Stimulated activated CD4-positive, alpha-beta T cell treated with anti-CD3 and anti-CD28 coated beads, Interleukin-12 subunit alpha, Interleukin-12 subunit beta, amount 100 ng/mL, for 4 hours (primary cell): ENCODE measurements at places on chromosomes 2 and 18.

DNA sequence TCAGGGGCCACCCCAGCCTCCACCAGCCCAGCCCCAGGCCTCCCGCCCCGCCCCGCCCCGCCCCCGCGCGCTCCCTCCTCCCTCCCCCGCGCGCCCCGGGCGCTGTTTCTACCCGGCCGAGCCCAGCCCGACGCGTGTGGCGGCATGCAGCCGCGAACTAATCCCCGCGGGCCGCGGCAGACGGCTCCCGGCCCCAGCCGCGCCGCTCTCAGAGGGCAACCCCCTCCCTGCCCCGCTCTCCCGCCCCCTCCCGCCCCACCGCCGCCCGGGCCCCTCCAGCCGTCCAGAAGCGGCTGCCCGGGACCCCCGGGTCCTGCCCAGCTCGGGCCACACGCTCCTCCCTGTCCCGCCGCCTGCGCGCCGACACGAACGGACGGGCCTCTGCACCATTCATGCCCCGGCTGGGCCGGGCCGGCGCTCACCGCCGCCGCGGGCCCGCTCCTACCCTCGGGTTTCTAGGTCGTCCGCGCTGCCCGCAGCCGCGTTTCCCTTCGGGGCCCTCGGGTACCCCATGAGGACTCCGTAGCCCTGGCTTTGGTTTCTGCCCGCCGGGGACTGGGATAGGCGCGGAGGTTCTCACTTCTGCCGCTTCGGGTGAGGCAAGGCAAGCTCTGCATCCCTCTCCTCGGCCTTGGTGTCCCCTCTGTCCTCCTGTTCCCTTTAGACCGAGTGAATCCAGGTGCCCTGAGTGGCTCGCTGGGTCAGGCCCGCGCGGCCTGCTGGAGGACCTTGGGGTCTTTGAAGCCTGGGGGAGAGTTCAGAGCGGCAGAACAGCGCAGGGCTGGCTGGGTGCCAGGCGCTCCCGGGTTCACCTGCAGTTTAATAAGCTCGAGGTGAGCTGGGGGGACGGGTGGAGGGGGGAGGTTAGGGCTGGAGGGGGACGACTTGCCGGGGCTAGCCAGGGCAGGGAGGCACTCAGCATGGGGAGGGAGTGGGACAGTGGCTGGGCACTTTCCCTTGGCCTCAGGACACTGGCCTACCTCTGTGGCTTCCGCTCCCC is 3.1 kb downstream of the WNT10A start:
- DNase-seq, result peak; percentile 54

GRCh38 chr18:36352384-36352783 is 54.9 kb downstream of the FHOD3 start:
- no peak for DNase-seq

DNA sequence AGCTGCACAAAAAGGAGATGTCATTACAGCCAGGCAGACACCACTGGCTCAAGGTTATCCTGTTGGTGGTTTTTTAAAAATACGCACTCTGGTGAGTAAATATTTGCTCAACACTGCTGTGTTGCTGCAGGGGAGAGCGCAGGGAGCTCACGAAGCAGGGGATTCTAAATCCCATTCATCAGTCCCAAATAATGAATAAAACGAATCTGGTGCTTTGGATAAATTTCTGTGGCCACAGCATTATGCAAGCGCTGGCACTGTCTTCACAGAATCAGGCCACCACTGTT is 256.2 kb downstream of the HDAC4 start:
- no peak for DNase-seq

GRCh38 chr18:42752916-42753315 is 362.6 kb downstream of the RIT2 start:
- DNase-seq, result no peak

GRCh38 chr2:127220102-127220767 is at the start of gene CYP27C1:
Gene CYP27C1 (minus strand): TSS chr2:127220299. CDS start chr2:127220270, 29 bp downstream.
- DNase-seq, result no peak

DNA sequence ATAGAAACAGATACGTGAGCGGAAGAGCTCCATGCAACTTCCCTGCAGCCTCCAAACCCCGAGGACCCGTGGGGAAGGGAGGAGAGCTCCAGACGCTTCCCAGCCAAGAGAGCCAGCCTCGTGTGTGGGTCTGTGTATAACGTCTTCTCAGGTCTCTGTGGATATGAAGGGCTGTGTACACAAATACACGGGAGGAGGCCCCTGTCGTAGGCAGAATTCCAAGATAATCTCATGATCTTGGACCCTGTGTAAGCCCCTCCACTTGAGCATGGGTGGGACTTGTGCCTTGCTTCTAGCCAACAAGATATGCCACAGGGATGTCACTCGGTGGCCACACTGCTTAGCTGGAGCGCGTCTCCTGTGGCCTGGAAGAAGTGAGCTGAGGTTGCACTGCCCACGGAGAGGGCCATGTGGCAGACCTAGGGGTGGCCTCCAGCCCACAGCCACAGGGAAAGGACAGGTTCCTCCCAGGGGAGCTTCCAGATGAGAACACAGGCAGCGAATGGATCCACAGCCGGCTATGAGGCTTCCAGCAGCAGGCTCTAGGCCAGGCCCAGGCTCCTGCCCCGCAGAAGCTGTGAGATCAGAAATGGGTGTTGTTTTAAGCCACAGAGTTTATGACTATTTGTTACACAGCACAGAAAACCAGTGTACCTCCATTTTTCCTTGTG is 15.6 kb upstream of the KLF11 start:
- no peak for DNase-seq

GRCh38 chr2:165149439-165149838 is 54.4 kb downstream of the SCN3A start:
- DNase-seq, result no peak

GRCh38 chr2:237691908-237692600 is 64.7 kb downstream of the LRRFIP1 start:
- DNase-seq, result peak; percentile 98

DNA sequence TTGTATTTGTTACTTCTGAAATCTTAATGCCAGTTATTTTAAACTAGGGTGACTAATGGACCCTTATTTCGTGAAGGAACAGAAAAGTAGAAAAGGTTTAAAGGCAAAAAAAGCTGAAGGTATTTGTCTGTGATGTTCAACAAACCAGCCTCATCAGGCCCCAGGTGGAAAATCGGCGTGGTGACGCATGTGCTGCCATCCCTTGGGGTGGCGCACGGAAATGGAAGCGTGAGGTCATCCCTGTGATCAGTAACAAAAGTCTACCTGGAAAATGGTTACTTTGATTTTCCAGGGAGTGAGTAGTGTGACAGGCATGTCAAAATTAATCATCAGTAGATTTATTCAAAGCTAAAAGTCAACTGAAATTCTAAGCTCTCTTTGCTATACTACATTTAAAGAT is 313.2 kb downstream of the GBX2 start:
- no peak for DNase-seq

GRCh38 chr2:75560768-75561565 is at the start of gene EVA1A:
Gene EVA1A (minus strand): TSS chr2:75560939. CDS start chr2:75518140, 42,799 bp downstream.
- DNase-seq, result peak; percentile 3

DNA sequence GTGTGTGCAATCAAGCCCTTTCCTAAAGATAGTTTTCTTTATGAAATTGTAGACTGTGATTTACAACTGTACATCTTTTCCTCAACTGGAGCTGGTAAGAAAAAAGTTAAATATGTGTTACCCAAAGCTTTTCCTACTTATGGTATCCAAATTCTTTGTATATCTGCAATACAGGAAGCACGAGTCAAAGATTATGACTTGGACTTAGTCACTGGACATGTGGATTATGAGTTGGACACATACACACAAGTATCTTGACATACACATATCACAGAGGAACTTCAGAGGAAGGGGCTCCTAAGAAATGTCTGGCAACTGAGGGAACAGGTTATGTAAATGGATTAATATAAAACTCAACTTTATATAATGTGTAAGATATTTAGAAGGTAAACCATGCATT is 35.2 kb downstream of the PRELID3A start:
- no peak for DNase-seq

- DNase-seq, result no peak
Measured at GRCh38 chr18:31373641-31374040, 2.9 kb upstream of the DSG4 start.

- DNase-seq, result no peak
Measured at GRCh38 chr18:13145636-13146190, 72.8 kb upstream of the LDLRAD4 start.

DNA sequence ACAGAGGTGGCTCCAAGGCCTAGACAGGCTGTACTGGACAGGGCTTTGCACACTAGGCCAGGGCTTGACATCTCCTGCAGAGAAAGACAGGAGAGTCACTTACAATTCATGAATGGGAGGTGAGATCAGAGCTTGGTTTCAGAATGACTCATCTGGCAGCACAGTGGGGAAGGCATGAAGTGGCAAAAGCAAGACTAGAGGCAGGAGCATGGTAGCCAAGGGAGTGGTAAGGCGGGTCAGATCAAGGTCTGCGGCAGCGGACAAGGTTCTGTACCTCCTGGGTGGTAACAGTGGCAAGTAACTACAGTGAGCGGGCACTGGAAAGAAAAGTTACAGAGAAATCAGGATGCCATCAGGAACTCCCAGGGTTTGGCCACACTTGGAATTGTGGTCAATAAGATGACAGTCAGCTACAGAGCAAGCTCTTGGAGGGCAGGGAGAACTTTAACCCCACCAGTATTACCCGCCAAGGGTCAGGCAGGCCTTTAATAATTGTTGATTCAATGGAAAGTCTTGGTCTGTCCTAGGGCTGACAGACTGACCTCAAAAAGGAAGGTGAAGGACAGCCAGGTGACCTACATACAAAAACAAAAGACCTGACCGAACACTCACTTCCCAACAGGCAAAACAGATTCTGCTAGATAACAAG is 5.7 kb downstream of the MCFD2 start:
- DNase-seq, result peak; percentile 7

GRCh38 chr2:238947920-238948710 is 100.2 kb downstream of the TWIST2 start:
- DNase-seq, result no peak

DNA sequence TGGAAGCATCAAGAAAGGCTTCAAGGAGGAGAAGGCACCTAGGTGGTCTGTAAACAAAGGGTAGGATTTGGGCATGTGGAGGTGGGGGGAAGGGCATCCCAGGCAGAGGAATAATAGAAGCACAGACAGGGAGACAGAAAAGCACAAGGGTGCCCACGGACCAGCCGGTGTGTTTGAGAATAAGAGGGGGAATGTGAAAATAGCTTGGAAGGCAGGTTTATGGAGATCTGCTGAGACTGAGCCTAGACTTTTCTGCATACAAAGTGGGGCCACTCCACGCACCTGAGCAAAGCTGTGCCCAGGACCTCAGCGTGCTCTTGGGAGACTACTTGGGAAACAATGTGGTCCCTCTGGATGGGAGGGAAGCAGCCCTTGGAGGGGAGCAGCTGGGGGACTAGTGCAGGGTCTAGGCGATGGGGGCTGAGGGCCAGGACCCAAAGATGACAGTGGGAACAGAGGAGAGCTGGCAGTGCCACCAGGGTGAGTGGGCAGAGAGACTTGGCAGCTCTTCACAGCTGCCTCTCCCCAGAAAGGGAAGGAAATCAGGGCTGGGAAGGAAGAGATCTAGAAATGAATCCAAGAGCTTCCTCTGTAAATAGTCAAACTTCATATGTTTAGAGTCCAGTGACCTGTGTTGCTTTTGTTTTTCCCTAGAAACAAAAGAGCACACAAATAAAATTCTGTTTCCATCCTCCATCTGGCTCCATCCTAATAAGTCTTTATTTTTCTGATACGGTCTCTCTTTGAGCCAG is 110.7 kb upstream of the SMAD7 start:
- no peak for DNase-seq

DNA sequence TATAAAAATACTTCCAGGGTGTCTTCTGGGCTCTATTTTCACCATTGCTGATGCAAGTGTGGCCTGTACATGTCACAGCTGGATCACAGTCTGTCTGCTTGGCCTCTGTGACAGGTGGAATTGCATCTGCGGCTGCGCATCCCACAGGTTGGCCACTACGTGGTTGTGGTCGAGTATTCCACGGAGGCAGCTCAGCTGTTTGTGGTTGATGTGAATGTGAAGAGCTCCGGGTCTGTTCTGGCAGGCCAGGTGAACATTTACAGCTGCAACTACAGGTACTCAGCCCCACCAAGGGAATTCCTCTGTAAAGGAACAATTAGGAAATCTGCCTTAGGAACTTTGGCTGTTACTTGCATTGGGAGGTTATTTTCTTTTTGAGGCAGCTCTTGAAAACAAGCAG is 144.5 kb downstream of the LAMA3 start:
- DNase-seq, result no peak

DNA sequence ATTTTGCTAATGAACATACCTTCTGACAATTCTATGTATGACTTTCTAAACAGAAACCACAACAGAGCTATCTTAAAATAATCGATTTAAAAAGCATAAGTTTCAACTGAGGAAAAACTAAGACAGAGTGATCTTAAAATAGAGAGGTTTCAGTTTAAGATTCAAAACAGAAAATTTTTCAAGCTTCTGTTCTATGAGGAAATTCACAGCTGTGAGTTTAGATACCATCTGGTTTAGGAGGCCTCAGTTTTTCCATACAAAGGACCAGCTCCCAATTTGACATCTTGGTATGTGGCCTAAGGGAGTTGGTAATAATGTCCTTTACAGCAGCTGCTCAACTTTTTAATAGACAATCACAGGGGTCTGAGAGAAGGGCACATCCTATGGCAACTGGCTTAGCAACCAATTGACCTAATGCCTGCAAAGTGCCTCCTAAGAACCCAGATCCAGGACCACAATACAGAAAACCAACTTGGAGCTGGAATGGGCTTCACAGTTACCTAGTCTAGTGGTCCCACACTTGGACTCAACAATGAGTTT is 39.7 kb downstream of the MDH1 start:
- DNase-seq, result no peak

- no peak for DNase-seq
Measured at GRCh38 chr2:229689307-229689839, 25.0 kb downstream of the DNER start.

DNA sequence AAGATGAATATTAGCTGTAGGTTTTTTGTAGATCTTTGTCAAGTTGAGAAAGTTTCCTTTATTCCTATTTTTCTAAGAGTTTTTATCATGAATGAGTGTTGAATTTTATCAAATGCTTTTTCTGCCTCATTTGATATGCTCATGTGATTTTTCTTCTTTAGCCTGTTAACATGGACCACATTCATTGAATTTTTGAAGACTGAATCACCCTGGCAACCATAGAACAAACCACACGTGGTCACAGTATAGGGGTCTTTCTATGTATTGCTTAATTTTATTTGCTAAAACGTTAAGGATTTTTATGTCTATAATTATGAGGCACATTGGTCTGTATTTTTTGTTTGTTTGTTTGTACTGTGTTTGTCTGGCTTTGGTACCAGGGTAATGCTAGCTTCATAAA is 201.7 kb upstream of the CWC22 start:
- DNase-seq, result no peak

- DNase-seq, result no peak
Measured at GRCh38 chr2:33812707-33813106, 213.6 kb upstream of the FAM98A start.

DNA sequence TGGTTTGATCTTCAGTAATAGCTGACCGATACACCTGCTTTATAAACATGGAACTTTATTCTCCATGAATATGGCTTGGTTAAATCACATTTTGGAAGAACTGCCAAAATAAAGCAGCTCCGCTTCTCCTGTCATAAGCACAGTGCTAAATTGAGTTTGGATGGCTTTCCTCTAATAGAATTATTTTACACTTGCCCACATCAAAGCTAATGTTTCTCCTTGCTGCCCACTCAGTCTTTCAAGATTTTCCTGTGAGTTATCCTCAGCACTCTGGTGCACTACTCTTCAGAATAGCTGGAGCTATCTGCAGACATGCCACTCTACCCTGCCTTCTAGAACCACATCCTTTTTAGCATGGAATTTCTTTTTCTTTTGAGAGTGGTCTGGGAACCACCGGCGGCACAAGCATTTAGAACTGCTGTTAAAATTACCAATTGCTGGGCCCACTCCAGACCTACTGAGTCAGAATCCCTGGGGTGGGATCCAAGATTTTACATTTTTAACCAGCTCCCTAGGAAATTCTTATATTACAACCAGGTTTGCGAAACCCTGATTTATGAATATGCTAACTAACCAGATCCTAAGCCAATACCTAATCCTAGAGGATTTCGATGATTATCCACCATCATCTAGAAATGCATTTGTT is 283.3 kb downstream of the AFF3 start:
- no peak for DNase-seq
